ENCODE measurements at places on chromosomes 12 and 14.

DNA sequence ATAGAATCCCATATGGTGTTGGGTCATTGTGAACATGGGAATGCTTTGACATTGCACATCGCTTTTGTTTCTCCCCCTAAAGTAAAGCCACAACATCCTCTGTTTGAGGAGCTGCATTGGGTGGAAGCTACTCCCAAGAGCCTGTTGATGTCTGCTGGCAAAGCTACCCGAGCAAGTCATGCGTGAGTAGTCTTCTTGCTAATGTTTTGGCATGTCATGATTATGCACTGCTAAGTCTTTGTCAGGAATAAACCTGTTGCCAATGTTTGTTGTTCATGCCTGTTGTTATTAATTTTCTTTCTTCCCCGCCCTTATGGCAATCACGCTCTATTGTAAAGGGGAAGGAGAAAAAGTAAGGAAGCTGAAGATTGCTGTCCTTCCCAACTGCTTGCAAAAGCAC lies 97.3 kb downstream of the EXOC5 start:
- DNase-seq = no peak

- DNase-seq = no peak
Measured at GRCh38 chr14:78605897-78606500, 435.8 kb downstream of the NRXN3 start.

- no peak for DNase-seq
Measured at GRCh38 chr14:68888883-68889282, 90.2 kb downstream of the ACTN1 start.

- no peak for DNase-seq
Measured at GRCh38 chr12:62930546-62931425, 4.2 kb downstream of the PPM1H start.

GRCh38 chr12:103468837-103469236 lies 26.9 kb downstream of the C12orf42 start:
- DNase-seq = no peak

DNA sequence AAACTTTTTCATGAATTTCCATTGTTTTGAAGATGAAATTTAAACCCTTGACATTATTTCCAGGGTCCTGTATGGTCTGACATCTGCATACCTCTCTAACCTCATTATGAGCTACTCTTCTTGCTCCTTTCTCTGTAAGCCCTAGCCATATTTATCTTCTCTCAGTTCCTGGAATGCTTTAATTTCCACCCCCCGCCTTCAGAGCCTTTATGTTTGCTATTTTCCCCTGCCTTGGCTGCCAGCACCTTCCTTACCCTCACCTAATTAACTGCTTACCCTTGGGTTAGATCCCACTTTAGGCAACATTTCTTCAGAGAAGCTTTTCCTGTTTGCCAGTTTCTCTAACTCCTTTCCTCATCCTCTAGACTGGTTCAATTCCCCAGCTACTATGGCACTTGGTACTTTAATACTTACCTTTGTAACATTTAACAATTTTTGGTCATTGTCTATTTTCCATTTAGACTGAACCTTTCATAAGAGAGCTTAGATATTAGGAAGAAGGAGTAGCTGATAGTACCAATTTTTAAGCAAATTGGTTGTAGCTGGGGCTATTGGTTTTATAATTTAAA lies 6.0 kb downstream of the STYX start:
- DNase-seq = no peak

GRCh38 chr14:92495027-92495426 lies 18.6 kb upstream of the RIN3 start:
- no peak for DNase-seq

DNA sequence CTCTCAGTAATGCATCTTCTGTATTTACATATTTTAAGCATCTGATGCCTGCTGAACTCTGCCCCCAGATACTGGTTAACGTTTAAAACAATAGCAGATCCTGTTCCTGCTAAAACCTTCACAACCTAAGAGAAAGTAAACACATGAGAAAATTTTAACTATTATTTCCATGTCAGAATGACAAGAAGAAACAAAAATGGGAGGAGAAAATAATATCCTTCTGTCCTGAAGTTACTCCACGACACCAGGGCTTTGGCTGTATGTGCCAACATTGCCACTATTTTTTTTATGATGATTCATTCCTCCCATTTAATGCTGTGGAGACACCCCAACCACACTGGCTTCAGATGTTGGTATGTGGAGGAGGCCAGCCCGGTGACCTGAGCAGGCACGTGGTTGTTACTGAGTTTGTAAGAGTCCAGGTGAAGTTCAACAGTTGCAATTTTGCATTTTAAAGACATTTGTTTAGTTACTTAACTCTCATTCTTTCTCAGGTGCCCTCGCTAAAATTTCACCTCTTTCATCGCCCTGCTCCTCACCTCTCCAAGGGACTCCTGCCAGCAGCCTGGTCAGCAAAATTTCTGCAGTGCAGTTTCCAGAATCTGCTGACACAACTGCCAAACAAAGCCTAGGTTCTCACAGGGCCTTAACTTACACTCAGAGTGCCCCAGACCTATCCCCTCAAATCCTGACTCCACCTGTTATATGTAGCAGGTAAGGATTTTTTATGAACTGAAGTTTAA lies 65.5 kb upstream of the SLCO1C1 start:
- peak; percentile 24 for DNase-seq

GRCh38 chr14:36068777-36069534 lies 107.6 kb downstream of the PTCSC3 start:
- DNase-seq = no peak

DNA sequence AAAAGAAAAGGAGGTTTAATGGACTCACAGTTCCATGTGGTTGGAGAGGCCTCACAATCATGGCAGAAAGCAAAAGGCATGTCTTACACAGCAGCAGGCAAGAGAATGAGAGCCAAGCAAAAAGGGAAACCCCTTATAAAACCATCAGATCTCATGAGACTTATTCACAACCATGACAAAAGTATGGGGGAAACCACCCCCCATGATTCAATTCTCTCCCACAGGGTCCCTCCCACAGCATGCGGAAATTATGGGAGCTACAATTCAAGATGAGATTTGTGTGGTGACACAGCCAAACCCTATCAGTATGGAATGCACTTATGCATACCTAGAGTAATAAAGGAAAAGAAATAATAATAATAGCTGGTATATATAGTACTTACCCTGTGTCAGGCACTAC lies 4.5 kb upstream of the GLIPR1 start:
- DNase-seq = no peak

DNA sequence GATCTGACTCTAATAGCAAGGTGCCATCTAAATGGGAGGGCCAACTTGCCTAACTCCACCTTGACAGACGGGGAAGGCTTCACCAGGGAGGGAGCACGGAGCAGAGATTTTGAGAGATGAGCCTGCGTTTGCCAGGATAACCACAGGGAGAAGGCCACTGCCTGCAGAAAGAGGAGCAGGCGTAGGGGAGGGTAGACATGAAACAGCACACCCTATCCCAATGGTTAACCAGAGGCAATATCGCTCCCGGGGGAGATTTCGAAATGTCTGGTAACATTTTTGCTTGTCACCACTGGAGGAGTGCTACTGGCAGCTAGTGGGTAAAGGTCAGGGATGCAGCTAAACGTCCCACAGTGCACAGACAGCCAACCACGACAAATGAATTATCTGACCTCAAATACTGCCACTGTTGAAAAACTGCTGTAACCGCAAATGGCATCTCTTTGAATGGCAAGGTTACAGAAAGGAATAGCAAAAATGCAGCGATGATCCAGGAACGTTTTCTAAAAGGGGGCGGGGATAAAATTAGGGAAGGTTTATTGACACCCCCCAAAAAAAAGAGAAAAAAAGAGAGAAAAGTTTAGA lies 126.0 kb upstream of the ATF7IP start:
- DNase-seq = no peak

GRCh38 chr12:130026608-130027176 lies 122.9 kb upstream of the TMEM132D start:
- no peak for DNase-seq

GRCh38 chr14:73452341-73453186 lies 5.8 kb downstream of the NUMB start:
- DNase-seq = no peak

- no peak for DNase-seq
Measured at GRCh38 chr12:123083661-123084571, 67.0 kb downstream of the PITPNM2 start.

DNA sequence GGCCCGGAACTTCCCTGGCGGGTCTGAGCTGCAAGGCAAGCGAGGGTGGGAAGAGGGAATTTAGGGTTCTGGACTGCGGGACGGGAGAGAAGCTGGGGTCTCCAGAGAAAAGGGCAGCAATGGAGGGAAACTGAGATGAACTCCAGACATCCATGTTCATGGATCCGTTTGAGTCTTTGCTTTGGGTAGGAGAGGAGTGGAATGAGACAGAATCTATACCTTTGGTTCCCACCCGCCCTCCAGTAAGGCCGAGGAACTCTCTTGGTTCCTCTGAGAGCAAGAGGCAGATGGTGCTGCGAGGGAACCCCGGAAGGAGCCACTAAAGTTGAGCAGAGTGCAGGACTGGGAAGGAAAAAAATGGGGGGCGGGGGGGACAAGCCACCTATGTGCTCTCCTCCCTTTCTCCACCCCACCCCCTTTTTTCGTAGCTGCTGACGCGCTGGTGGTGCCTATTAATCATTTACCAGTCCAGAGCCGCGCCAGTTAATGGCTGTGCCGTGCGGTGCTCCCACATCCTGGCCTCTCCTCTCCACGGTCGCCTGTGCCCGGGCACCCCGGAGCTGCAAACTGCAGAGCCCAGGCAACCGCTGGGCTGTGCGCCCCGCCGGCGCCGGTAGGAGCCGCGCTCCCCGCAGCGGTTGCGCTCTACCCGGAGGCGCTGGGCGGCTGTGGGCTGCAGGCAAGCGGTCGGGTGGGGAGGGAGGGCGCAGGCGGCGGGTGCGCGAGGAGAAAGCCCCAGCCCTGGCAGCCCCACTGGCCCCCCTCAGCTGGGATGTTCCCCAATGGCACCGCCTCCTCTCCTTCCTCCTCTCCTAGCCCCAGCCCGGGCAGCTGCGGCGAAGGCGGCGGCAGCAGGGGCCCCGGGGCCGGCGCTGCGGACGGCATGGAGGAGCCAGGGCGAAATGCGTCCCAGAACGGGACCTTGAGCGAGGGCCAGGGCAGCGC lies 1.2 kb downstream of the SSTR1 start:
- DNase-seq = peak; percentile 35

GRCh38 chr12:33605757-33606156 lies 166.1 kb upstream of the SYT10 start:
- DNase-seq = no peak

GRCh38 chr12:94768398-94769046 lies 118.2 kb upstream of the TMCC3 start:
- no peak for DNase-seq

DNA sequence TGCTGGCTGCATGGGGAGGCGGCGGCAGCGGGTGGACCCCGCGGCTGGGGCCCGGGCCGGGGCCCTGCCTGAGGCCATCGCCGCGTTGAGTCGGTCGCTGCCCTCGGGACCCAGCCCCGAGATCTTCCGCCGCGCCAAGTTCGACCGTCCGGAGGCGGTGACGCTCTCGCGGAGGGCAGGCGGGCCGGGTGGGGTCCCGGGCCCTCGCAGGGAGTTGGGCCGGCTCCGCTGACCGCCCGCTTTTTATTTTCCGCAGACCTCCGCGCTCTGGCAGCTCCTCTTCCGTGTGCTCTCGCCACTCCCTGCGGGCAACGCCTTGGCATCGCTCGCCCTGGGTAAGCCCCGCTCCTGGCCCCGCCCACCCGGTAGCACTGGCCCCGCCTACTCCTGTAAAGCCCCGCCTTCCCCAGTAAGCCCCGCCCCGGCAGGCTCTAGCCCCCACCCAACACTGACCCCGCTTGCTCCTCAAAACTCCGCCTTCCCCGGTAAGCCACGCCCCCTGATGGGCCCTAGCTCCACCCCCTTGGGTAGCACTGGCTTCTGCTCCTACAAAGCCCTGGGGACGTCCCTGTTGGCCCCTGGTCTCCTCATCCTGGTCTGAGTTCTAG lies 424 bp downstream of the TEDC1 start:
- DNase-seq = peak; percentile 79

- no peak for DNase-seq
Measured at GRCh38 chr14:73795974-73796373, 55.7 kb upstream of the PTGR2 start.

DNA sequence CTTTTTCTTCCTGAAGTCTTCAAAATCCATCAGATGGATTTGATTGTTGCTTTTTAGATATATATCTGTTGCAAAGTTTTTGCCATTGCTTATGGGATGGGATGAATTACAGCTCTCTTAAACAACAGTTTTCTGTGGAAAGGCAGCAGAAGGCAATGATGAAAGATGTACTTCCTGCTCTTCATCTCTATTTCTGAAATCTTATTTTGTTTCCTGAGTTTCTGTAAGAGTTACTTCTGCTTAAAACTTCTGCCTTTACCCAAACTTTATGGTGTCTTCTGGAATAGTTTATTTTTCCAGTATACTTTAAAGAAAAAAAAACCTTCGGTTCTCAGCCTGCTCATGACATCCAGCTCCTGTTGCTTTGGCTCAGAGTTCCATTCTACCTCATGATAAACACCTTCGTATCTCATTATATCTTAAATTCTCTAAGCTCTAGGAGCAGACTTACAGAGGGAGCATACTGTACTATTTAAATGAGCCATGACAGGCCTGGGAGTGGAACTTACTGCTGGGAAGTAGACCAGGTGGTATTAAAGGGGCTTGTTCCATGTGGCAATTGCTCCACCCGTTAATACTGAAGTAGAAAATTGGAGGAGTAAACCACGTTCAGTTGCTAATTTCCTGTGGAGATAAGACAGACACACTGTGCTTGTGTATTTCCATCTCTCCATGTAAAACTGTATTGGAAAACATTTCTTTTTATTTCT lies 288.4 kb downstream of the FBXL14 start:
- DNase-seq = no peak

- DNase-seq = no peak
Measured at GRCh38 chr12:1922075-1922709, 3.7 kb upstream of the CACNA2D4 start.

GRCh38 chr12:40202095-40203059 lies 22.4 kb upstream of the LRRK2 start:
- DNase-seq = no peak

GRCh38 chr12:97275256-97275655 lies 187.3 kb upstream of the RMST start:
- no peak for DNase-seq

DNA sequence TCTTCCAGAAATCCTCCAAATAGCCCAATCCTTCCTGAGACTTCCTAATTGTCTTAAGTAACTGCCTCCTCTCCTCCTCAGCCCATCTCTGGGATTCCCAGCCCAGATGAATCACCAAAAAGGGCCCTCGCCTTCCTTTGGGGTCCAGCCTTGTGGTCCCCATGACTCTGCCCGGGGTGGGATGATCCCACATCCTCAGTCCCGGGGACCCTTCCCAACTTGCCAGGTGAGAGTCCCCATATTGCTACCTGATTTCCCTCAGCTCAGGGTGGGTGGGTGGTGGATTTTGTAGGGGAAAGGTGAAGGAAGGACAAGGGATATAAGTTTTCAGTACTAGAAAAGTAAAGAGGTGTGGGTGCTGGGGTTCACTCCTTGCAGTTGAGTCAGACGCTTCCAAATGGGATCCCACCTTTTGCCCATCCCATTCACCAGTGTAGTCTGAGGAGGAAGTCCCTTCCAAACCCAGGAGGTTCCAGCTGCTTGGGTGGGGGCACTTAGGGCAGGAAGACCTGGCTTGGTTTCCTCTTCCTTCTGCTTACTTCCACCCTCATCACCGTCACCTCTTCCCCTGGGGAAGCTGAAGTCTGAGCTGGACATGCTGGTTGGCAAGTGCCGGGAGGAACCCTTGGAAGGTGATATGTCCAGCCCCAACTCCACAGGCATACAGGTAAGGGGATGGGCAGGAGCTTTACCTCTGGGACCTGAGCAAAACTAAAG lies 5.6 kb downstream of the GLI1 start:
- DNase-seq = no peak

- DNase-seq = no peak
Measured at GRCh38 chr12:47991106-47992061, 12.9 kb downstream of the COL2A1 start.

GRCh38 chr14:69501423-69501838 lies 16.9 kb downstream of the PLEKHD1 start:
- DNase-seq = peak; percentile 86

- DNase-seq = no peak
Measured at GRCh38 chr14:55279384-55279783, 8.2 kb downstream of the FBXO34 start.
